IPS-NIHi11 (cell line): ENCODE measurements at places on chromosomes 13 and 19.

DNA sequence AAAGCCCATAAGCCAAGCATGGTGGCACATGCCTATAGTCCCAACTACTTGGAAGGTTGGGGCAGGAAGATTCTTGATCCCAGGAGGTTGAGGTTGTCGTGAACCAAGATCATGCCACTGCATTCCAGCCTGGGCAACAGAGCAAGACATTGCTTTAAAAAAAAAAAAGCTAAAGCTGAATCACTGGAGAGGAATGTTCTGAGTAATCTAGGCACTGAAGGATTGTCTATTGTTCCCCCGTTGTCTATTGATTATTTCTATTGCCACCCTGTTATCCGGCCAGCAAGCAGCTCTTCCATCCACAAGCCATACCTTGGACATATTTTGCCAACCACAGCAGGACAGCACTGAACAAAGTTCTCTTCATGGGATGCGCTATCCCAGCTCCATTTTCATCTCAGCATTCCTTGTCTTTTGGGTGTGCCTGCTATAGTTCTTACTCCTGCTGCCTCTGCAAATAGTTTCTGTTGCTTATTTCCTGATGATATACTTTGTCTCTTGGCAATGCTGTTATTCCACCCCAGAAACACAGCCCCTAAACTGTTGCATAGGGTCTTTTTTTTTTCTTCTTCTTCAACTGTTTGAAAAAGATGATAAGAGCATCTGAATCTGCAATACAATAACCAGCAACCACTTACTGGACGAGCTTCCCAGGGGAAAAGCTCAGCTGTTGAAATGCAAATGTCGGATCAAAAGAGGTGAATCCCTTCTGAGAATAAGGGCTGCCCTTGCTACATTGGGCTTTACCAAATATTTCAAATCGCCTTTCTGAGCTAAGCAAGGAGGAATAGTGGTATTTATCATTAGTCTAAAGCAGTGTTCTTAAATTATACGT, 22.2 kb upstream of the SIAH3 start:
- DNase-seq = peak; percentile 31

DNA sequence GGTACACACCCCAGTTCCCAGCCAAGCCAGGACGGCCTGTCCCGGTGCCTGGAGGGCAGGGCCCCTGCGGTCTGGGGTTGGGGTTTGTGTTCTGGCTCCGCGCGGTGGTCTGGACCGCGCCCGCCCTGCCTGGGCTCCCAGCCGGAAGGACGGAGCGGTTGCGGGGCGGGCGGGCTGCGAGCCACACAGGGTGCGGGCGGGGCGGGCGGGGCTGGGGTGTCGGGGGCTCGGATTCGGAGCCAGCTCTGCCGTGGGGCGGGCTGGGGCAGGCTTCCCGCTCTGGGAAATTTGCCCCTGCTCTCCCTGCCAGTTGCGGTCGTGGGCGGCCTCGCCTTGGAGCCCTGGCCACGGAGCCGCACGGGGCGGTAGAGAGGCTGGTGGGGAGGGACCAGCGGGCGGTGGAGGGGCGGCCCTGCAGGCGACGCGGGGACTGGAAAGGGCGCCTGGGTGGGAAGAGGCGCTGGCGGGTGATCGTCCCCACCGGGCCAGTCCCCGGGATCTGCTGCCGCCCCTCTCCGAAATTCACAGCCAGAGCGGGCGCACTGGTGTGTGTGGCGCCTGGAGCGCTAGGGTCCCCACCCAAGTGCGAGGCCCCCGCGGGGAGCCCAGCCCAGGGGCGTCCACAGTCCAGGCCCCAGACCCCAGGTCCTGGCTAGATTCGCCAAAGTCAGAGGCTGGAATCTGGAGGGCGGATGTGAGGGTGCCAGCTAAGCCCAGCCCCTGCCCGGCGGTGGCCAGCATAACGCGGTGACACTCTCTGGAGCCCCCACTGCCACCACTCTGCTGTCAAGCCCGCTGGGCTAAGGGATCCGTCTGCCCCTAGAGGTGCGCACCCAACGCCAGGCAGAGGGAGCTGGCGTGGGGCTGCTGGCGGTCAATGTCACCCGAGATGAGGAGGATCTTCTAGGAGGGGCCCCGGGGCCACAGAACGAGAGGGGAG, 11.0 kb upstream of the ZNF492 start:
- DNase-seq = no peak

DNA sequence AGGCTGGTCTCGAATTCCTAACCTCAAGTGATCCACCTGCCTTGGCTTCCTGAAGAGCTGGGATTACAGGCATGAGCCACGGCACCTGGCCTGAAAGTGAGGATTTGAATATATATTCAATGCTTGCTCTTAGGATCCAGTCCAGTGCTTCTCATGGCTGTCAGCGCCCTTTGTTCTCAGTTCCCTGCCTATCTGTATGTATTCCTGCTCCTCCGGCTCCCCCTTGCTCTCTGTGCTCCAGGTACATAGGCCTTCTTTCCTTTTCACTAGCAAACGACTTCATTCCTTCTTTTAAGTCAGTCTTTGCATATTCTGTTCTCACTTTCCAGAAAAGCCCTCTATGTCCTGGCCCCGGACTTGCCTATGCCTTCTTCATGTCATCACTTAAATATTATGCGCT, 232.8 kb downstream of the DACH1 start:
- no peak for DNase-seq

DNA sequence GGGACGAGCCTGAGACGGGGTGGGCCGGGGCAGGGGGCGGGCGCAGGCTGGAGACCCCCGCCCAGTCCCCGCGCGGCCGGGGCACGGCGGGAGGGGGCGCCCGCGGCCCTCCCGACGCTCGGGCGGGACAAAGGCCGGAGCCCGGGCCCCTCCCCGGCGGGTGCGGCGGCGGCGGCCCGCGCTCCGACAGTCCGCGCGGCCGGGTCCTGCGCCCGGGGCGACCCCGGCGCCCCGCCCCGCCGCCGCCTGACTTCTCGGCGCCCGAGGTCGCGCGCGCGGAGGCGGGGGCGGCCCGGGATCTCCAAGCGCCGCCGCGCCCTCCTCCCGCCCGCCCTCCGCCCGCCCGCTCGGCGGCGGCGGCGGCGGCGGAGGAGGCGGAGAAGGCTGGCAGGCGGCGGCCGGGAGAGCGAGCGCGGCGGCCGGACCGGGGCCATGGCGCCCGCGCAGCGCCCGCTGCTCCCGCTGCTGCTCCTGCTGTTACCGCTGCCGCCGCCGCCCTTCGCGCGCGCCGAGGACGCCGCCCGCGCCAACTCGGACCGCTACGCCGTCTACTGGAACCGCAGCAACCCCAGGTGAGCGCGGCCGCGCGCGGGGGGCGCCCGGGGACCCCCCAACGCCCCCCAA, at the start of gene EFNA2:
Gene EFNA2, plus strand, starts transcription at position 137 of the 624 bp plus-strand sequence. Its CDS starts 296 bp downstream, at position 433.
- DNase-seq = peak; percentile 81

DNA sequence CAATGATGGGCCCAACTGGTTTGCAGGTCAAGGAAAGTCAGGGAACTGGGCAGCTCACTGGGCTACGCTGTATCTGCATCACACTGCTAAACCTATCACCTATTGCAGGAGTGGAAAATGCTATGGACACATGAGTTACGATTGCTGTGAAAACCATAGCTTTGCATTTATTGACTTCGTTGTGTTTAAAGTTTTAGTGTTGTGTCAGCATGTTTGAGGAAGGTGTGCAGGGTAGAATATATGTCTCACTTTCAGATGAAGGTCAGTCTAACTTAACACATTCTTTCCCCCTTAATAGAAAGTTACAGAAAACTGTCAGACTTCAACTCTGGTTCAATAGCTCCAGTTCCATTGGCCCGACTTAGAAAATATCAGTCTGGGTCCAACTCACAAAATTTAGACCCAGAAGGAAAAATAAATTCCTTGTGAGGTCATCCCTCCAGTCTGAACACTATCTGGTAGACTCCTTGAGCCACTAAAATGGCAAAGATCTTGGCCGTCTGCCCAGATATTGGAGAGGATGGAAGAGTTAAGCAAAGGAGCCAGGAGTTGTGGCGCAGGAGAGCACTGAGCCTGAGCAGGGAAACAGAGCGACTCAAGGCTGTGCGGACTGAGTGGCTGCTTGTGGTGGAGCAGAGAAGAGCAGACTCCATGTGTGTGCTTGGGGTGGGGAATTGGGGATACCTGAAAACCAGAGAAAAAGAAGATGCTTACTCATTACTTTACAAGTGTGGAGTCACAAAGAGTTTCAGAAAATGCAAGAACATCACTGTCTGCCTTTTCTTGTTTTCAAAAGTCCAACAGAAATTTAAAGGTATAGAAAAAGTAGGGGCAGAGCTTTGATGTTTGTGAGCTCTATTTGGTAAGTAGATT, 518.5 kb downstream of the FGF9 start:
- DNase-seq = no peak

DNA sequence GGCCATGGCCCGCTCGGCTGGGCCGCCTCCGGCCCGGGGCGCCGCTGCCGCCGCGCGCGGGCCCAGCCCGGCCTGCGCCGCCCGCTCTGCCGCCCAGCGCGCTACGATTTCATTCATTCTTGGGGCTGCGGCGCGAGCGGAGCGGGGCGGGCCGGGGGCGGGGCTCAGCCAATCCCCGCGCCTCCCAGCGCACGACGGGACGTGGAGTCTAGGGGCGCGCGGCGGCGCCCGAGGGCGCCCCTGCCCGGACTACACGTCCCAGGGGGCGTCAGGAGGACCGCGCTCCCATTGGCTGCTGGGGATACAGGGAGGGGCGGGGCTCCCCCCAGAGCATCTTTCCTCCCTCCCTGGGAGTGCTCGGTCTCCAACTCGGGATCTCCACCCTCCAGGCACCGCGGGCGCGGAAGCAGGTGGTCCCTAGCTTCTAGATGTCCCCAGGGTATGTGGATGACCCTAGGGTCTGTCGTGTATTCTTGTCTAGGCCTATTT, 5.6 kb upstream of the DPF1 start:
- DNase-seq = peak; percentile 88

DNA sequence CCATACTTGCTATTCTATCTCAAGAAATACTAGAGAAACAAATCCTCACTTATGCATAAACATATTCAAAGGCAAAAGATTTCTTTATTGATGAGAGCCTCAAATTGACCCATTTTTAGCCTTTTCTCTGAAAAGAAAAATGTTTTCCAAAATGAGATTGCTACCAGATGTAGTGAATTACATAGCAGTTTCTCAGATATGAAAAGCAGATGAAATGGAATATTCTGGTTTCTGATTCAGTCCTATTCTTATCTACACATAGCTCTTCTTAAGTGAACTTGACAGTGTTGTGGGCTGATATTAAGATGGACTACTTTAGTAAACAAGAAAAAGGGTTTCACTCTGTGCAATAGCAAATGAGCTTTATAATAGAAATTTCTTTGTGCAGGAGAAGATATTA, 183.5 kb downstream of the DNAJC15 start:
- DNase-seq = no peak

GRCh38 chr19:21705393-21705792, 62.0 kb downstream of the ZNF100 start:
- peak; percentile 11 for DNase-seq

GRCh38 chr13:80860845-80861244, 519.9 kb upstream of the SPRY2 start:
- DNase-seq = no peak

GRCh38 chr19:19594381-19594780, 24.1 kb downstream of the PBX4 start:
- no peak for DNase-seq

- DNase-seq = peak; percentile 59
These were observed 708 bp upstream of the ERCC1 start for GRCh38 chr19:45424191-45425058.

DNA sequence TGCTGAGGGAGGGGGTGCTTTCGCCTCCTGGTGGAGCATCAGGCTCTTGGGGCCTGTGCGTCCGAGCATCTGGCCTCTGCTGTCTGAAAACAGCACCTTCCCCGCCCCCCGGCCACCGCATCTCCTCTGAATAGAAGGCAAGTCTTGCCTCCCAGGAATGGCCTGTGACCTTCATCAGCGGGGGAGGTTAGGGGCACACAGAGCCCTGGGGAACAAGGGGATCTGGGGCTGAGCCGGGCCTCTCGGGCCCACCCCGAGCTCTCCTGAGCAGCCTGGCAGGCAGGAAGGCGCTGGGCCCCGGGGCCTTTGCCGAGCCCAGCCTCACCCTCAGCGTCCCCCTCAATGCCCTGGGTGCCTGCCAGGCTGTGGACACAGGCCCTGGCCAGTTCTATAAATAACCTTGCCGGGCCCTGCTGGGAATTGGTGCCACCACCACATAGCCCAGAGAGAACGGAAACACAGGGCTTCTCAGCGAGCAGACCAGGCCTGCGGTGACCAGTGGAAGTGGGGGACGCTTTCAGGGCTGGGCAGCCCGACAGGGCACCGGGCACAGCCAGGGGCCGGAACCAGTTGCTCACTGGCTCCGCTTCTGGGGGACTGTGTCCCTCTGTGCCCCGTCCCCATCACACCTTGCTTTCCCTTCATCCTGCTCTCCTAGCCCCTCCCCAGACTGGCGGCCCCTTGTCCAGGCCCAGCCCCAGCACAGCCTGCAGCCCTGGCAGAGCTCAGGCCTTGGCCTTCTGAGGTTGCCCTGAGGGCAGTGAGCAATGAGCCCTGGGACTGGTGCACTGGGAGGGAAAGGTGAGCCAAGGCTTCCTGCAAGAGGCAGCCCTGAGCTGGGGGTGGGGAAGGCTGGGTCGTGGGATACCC, 9.5 kb downstream of the STK11 start:
- DNase-seq = no peak

DNA sequence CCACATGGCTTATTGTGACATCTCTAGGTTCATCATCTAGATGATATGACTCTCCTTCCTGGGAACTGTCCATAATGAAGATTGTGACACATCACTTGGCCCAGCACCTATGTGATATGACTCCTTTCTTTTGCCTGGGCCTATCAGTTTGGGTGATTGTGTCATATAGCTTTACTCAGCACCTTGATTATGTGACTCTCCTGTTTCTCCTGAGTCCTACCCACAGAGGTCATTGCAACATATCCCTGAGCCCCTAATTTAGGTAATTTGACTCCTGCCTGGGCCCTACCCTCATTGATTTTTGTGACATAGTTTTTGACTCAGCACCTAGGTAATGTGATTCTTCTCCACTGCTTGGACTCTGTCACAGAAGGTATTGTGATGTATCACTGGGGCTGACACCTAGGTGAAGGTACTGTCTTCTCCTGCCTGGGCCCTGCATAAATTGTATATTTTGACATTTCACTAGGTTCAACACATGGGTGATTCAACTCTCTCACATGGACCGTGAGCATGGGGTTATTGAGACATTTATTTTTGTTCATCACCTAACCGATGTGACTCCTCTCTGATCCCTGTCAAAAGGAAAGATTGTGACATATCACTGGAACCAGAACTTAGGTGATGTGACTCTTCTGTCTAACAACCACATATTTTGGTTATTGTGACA, 26.2 kb upstream of the ZNF254 start:
- no peak for DNase-seq

- no peak for DNase-seq
These were observed 23.0 kb downstream of the PIN1 start for GRCh38 chr19:9857920-9858746.

- no peak for DNase-seq
These were observed 122.8 kb downstream of the NUFIP1 start for GRCh38 chr13:44866411-44866911.
